Activated T-cell treated with anti-CD3 and anti-CD28 coated beads for 24 hours (primary cell): ENCODE measurements at places on chromosomes 6 and 20.

DNA sequence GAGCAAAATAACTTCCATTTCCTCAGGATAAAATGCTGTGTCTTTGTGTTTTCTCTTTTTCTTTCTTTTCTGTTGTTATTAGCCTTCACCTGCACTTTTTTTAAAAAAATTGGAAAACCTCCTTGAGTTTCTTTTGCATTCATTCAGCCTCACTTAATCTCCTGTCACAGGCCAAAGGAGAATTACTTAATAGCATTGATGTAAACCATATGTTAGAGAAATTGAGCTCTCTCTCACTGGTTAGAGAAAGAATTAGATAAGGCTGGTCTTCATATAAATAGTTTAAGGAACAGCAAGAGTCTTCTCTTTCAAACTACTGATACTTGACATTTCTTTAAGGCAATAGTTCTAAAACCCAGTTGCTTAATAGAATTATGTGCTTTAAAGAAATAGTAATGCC is 564.2 kb downstream of the TFAP2B start:
- no peak for DNase-seq

DNA sequence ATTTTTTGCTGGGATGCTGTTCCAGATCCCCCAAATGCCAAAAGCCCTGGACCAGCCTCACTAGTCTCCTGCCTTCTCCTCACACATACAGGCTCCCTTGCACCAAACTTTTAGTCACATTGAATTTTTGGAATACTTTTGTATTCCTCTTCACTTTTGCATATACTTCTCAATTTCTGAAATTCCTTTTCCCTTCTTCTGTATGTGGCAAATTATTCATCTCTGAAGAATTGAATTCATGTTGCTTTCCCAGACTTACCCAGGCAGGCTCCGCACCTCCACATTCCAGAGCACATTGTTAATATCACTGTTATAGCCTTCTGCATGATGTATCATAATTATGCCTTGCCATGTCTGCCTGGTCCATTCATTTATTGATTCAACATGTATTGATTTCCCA is 255.3 kb upstream of the POU3F2 start:
- DNase-seq = no peak

DNA sequence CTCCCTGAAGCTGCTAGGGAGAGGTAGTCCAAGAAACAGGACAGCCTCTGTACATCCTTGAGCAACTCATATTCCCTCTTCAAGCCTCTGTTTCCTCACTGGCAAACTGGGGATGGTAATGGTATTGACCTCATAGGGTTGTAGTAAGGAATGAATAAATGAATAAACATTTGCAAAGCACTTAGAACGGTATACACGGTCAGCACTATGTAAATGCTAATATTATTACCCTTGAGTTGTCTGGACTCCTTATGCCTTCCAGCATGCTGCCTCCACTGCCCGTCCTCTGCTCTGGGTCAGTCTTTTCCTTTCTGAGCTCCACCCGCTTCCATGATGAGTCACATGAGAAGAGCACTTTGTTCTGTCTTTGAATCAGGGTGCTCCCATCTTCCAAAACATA is 50.6 kb downstream of the KHDC1L start:
- DNase-seq = no peak

DNA sequence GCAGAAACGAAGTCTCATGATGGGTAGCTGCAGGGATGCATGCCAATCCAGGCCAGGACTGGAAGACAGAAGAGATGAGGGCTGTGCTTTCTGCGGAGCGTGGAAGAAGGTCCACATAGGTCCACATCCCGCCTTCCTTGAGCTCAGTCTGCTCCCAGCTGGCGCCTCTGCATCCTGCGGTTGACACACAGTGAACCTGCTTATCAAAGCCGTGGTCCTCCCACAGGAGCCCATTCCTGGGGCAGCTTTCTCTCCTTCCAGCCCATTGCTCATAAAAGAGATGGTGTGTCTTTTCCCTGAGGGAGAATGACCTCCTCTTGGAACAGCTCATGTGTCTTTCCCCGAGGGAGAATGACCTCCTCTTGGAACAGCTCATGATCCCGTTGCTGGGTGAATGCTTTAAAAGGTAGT is 225.4 kb downstream of the CDH4 start:
- DNase-seq = no peak

DNA sequence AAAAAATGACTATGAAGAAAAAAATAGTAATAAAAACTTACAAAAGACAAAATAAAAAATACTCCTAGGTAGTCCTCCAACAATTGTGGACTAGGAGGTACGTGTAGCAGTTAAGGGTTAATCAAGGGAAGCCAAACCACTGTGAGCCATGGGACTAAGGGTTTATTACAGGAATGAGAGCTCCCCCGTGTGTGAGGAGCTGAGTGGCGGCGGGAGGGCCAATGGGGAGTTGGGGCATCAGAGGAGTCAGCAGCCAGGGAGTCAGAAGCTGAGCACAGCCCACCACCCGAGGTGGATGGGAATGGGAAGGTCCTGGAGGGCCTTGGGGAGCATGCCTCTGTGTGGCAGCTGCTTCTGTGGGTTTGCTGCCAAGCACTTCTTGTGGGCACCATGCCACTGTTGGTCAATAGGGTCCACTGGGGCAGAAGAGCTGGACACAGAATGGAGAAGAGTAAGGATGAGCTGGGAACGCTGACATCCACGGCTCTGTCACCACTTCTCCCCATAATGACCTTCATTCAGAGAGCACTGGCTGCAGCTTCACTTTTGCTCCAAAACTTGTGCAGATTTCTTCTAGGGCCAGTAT is 373.3 kb downstream of the CDKAL1 start:
- DNase-seq = no peak

GRCh38 chr6:166463359-166464067 is 80.8 kb upstream of the MPC1 start:
- no peak for DNase-seq

DNA sequence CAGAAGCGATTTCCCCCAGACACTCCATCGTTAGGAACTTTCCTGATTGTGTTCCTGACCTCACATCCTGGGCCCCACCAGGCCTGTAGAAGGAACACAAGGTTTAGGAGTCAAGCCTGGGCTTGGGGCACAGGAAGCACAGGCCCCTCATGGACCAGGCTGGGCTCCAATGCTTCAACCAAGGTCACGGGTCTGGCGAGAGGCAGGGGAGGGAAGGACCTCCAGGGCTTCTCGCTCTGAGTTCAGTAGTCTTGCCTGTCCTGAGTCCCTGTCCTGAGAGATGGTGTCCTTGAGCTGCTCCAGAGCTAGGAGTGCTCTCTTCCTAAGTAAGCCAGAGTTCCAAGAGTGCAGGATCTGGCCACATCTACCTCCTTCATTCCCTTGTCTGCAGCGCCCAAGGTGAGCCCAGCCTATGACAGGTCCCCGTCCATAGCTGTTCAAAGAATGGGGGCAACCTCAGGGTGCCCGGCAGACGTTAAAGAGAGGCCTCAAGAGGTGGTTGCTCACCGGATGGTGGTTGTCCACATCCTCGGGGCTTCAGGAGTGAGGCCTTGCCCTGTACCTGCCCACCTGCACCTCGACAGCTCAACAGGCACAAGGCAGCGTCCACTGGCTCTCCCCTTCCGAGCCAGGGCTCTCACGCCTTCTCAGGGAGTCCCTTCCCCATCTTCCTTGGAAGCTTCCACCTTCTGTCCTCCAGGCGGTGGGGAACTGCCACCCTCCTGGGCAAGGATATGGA is 1.6 kb upstream of the TUBB1 start:
- DNase-seq = no peak

- no peak for DNase-seq
Measured at GRCh38 chr20:14723614-14724013, 386.2 kb upstream of the FLRT3 start.

GRCh38 chr6:148217921-148218320 is 124.7 kb upstream of the SASH1 start:
- DNase-seq = no peak

DNA sequence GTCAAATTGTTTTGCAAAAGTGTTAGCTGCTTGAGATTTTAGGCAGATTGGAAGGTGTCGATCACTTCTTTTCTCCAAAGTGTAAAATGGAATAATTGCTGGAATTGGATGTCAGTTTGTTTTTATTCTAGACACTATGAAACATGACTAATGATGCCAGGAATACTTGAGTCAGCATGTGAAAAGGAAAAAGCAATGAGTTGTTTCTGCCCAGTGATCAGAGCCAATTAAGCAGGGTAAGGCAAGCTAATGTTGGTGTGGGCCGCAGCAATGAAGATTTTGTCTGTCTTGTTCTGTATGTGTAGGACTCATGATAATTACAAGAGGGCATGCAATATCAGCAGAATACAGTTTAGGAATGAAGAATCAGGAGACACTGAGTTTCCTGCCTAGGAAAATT is 110.3 kb downstream of the CARMIL1 start:
- no peak for DNase-seq

GRCh38 chr20:3188823-3189413 is 15.6 kb downstream of the DDRGK1 start:
- no peak for DNase-seq

- DNase-seq = no peak
Measured at GRCh38 chr20:32155017-32155981, 45.8 kb downstream of the TM9SF4 start.

DNA sequence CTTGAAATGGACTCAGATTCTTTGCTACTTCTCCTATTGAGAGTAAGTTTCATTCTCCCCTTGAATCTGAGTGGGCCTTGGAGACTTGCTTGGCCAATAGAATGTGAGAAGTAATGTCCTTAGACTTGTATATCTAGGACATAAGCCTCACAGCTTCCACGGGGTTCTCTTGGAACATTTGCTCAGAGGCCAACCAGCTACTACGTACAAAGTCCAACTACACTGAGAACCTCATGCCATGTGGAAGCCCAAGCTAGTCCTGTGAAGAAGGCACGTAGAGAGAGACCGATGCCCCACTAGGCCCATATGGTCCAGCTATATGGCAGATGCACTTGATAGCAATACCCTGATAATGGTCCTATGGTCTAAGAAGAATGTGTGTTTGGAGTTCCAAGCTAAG is 22.9 kb downstream of the TMEM14A start:
- no peak for DNase-seq
